Hippocampal formation (tissue), 2 donors: ENCODE measurements at places on chromosomes 3 and 15.

- no peak for DNase-seq
Observed at GRCh38 chr3:102034639-102035451, 185.5 kb downstream of the NFKBIZ start.

DNA sequence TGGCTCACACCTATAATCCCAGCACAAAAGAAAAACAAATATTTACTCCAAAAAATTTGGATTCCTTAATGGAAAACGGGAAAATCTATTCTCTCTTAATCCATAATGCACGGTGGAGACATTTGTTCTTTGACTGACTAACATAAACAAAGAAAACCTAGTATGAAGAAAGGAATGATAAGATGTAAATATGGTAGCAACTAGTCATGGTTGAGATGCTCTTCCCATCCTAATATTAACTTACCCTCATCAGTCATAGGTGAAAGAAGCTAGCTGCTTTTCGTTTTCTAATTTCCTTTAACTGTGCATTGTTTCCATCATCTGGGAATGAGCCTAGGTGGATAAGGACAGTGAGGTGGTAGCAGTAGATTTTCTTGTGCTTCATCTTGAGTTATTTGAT, 22.0 kb downstream of the MAP4 start:
- no peak for DNase-seq

GRCh38 chr3:99467420-99467819, 171.0 kb upstream of the COL8A1 start:
- no peak for DNase-seq

- no peak for DNase-seq
Observed at GRCh38 chr3:197801891-197802778, 11.1 kb downstream of the LRCH3 start.

- no peak for DNase-seq
Observed at GRCh38 chr3:79761441-79761840, 6.4 kb downstream of the ROBO1 start.

DNA sequence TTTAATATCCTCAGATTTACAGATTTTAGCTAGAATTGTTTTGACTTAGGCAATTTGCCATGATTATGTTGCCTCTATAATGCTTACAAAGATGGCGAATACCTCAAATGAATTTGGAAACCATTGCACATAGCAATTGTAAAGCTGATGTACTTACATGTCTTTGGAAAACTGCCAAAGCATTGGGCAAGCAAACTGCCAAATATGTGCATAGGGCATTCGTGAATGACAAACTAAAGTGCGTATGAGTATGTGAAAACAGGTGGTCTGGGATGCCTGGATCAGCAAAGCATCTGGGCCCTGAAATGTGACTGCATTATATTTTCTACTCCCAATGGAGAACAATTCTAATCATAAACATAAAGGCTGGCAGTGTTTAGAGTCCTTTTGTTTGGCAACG, 445.3 kb upstream of the ROBO1 start:
- DNase-seq = no peak
